Fibroblast of skin of scalp (primary cell): ENCODE measurements at places on chromosomes 12 and 14.

GRCh38 chr12:119615518-119616475 is 22.2 kb downstream of the TMEM233 start:
- no peak for DNase-seq

DNA sequence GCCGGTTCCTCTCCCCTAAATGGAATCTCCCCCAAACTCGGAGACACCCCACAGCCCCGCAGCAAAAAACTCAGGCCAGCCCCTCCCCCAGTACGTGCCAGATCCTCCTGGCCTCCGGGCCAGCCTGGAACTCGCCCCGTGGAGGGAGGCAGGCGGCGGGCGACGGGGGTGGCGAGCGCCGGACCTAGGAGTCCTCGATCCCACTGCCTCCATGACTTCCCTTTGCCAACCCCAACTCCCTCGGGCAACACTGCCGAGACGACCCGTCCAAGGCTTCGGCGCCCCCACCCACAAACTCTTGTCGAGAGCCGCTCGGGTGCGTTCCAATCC is 400 bp downstream of the ADCY6 start:
- DNase-seq: no peak

DNA sequence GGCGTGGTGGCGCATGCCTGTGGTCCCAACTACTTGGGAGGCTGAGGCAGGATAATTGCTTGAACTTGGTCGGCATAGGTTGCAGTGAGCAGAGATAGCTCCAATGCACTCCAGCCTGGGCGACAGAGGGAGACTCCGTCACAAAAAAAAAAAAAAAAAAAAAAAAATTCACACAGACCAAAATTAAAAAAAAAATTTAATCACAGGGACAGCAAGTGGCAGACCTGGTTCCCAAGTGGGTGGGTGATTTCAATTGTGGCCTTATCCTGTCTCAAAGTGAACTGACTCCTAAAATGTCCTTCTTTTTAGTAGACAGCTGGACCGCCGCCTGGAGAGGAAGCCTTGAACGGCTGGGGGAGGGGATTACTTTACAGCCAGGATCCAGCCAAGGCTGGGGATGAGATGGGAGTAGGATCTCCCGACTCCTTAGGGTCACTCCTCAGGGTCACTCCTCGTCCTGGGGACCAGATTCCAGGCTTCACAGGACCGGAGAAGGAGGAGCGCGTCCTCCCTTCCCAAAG is 1.5 kb upstream of the KCNH3 start:
- no peak for DNase-seq

DNA sequence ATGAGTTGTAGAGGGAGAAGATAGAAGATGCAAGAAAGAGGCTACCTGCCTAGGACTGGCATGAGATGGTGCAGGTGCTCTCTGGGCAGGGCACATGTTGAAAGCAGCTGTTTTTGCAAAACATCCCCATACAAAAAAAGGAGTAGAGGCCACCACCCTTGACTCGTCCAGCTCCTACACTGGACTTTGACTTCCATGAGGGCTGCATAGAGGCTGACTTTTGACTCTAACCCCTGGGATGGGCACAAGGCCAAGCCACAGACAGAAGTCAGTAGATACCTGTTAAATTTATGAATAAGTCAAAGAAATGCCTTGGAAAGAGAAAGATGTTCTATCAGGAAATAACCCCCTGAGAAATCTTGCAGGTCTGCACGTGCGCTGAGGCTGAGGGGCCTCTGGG is 1139.1 kb upstream of the TMEM132C start:
- no peak for DNase-seq

DNA sequence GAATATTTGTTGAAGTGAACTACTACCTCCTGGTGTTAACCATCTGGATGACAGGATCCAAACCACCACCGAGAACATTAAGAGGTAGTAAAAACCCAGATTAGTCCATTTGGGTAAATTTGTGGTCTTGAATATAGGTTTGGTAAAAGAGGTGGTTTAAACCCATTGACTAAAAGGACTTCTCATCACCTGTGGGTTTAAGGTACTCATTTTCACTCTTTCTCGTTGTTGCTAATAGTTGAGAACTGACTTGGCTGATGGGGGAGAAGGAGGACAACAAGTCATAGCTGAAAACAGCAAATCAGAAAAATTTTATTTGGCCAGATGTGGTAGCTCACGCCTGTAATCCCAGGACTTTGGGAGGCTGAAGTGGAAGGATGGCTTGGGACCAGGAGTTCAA is 59.2 kb downstream of the ACADS start:
- no peak for DNase-seq

- DNase-seq: no peak
Observed at GRCh38 chr12:41206298-41206697, 18.2 kb downstream of the PDZRN4 start.

DNA sequence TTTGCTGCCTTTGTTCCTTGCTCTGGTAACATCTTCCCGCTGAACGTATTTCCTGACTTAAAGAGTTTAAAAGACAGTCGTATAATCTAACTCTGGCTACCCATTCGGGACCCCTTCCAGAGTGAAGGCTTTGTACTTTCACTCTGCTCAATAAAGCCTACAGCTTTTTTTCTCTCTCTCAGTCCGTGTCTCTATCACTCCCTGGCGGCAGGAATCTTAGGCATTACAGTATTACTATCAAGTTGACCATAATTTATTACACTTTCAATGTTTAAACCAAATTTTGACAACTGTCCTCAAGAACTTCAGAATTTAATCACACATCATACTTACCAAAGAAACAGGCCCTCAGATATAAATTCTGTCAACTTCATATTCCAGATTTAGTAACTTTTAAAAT is 967.9 kb downstream of the FSCB start:
- DNase-seq: peak; percentile 10

DNA sequence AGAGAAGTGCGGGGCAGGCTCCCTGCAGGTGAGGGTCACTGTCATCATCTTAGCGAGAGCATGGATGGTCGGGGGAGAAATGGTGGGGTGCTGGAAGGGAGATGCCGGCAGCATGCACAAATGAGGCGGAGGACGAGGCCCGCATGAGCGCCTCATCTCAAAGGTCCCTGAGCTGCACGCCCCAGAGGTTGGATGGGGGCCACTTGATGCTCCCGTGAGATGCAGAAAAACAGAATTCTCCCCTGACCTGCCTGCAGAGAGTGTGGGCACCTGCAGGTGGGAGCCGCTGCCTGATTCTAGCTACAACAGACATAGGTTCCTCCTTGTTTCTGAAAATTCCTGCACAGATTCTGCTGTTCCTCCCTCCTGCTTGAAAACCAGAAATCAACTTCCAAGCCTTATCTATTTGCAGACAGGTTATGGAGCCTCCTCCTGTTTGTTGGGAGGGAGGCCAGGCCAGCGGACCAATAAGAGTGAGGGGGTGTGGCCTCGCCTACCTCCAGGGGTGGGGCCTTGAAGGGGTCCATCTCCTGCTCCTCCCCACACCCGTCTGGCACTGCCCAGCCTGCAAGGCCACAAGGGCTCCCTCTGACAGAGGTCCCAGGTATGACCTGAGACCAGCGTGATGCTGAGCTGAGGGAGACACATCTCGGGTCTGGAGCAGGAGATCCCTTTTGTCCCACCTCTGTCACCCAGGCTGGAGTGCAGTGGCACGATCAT is 67.2 kb downstream of the KDM2B start:
- no peak for DNase-seq

DNA sequence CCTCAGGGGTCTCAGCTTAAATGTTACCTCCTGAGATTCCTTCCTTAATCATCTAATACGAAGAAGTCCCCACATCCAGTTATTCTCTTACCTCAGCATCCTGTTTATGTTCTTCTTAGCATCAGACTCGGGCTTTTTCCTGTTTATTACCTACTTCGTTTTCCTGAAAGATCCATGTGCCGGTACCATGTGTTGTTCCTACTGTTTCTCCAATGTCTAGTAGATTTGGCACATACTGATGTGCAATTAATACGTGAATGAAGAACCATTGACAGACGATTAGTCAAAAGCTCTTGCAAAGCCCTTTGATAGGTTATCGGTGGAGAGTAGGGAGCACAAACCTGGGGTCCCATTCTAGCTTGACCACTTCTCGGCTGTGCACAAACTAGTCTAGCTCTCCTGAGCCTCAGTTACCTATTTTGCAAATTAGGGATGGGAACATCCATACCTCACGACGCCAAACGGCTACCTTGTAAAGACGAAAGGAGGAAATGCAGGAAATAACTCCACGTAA is 735 bp upstream of the MAPKAPK5 start:
- DNase-seq: no peak

DNA sequence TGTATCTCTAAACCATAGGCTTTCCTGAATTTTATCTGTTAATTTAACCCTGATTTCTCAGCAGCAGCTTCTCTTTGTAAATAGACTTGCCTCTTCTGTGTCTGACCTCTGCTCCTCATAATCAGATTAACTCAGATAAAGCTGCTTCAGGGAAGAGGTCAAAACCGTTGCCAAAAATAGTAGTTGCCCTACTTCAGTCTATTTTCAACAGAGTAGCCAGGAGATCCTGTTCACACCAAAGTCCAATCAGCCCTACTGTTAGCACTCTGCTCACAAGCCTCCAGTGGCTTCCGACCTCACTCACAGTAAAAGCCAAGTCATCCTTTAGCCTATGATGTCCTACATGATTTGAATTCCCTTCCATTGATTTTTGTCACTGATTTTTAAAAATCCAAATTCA is 258.4 kb downstream of the PPFIA2 start:
- no peak for DNase-seq

- no peak for DNase-seq
Observed at GRCh38 chr12:4049298-4050080, 176.3 kb upstream of the PARP11 start.

DNA sequence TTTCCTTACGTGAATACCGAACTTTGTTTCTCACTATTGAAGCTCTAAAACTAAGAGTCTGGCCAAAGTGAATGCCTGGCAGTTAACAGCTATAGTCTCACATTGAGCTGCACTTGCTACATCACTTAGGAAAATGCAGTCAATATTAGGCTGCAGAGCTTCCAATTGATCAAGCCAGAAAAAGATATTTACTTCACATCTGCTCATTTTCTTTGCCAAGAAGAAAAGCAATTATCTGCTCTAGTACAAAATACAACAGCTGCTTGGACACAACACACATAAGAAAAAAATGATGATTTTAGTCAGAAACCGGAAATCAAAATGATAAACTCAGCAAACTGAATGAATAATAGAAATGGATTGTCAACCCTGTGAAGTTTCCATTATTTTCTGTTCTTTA is 45.4 kb downstream of the TMTC1 start:
- DNase-seq: no peak

GRCh38 chr12:54549774-54550451 is 512 bp downstream of the PDE1B start:
- DNase-seq: no peak

DNA sequence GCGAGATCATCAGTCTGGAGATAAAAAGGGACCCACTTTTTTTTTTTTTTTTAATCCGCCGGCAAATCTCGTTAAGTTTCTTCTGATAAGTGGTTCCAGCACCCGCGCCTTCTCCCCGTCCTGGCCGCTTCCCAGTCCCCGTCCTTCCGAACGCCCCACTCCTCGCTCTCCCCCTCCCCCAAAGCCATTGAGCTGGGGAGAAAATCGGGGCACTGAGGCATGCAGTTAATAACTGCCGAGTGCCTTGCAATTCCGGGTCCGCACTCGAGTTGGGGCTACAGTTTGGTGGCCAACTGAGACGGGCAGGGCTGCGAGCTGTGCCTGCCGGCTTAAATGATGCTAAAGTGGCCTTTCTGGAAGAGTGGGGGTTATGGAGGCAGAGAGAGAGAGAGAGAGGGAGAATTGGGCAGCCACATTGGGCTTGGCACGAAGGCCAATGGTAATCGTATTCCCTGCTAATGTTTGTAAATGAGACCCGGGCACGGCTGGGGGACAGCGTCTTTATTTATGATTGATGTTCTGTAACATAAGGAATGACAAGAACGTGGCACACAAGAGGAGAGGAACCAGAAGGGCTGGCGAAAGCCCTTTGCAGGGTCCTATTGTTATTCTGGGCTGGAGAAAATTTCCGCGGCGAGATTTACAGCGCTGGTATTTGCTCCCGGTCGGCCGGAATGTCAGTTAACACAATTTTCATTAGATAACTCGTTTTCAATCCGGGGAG is 115.4 kb upstream of the MYL2 start:
- DNase-seq: no peak

GRCh38 chr14:75487155-75487671 is 35.1 kb upstream of the BATF start:
- DNase-seq: no peak

DNA sequence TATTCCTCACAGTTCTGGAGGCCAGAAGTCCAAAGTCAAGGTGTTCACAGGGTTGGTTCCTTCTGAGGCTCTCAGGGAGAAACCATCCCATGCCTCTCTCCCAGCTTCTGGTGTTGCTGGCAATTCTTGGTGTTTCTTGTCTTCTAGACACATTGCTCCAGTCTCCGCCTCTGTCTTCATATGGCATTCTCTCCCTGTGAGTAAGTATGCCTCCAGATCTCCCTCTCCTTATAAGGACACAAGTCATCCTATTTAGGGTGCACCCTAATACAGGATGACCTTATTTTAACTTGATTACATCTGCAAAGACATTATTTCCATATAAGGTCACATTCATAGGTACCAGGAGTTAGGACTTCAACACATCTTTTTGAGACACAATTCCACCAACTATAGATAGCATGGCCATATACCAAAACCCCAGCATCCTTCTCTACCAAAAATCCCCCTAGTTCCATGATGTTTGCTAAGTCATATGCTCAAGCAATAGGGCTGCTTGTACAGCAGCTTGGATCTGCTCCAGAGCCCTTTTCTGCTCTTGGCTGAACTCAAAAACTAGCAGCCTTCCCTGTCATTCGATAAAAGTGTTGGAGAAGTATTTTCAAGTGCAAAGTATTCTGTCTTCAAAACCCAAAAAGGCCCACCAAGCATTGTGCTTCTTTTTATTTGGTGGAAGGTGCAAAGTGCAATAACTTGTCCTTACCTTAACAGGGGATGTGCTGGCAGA is 79.2 kb upstream of the CMKLR1 start:
- DNase-seq: peak; percentile 88

DNA sequence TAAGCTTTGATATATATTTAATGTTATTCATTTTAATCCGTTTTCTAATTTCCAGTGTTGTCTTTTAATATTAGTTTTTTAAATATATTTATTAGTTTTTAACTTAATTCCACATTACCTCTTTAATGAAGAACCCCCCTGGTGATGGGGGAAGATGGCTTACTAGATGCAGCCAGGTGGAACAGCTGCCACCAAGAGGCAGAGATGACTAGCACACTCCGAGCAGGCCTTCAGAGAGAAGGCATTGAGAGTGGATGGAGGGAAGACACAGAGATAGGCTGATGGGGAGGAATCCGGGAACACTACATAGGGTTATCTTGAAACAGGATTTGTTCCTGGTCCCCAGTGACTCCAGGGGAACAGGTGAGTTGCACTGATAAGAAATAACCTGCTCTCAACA is 771.6 kb downstream of the LRFN5 start:
- DNase-seq: no peak

- DNase-seq: no peak
Observed at GRCh38 chr12:41772478-41772877, 372.2 kb downstream of the GXYLT1 start.

GRCh38 chr14:26730929-26731618 is 133.2 kb upstream of the NOVA1 start:
- DNase-seq: peak; percentile 43
